Posterior vena cava (tissue), 2 donors: ENCODE measurements at places on chromosomes 12 and 14. TPM values are rescaled to one million over a fixed set of nuclear protein-coding genes. Genes with fewer than 3 reads are reported as not detected.

DNA sequence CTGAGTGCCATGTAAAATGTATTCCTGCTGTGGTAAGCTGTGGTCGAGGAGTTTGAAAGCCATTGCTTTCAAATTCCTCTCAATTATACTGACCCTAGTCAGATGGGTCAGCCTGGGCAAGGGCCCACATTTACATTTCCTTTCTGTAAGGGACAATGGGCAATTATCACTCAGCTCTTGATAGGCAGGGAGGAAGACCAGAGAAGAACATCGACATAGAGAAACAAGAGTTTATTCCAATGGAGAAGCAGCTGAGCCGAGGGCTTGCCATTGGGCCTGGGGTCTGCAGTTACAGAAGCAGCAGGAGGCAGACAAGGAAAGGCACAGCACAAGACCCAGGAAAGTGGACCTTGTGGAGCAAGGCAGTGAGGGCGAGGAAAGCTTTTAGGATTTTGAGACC is 9.7 kb downstream of the NRIP2 start:
- DNase-seq = no peak

- no peak for DNase-seq
Observed at GRCh38 chr12:76274420-76275083, 73.7 kb downstream of the BBS10 start.

DNA sequence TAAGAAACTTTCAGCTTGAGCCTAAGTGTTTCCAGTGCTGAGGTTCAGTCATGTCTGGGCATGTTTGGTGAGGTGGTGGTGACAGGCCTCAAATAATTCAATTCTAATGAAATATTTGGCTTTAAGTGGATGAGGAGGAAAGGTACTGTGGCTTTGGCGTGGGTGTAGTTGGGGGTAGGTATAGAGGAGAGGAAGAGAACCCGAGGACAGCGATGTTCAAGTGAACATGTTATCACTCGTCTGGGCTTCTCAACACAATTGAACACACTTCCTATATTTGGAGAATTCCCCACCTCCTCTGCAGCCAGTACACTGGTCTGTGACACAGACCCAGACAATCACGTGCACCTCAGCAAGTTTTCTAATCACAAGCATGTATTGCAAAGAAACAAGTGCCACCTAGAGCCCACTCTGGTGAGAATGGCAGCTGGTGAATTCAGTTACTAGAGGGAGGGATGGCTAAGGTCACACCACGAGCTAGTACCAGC is 53.0 kb downstream of the IFNG-AS1 start:
- DNase-seq = no peak

- DNase-seq = no peak
Observed at GRCh38 chr12:29547864-29548263, 50.4 kb upstream of the OVCH1 start.

Gene KLHL33
- total RNA-seq = 0.52 TPM

DNA sequence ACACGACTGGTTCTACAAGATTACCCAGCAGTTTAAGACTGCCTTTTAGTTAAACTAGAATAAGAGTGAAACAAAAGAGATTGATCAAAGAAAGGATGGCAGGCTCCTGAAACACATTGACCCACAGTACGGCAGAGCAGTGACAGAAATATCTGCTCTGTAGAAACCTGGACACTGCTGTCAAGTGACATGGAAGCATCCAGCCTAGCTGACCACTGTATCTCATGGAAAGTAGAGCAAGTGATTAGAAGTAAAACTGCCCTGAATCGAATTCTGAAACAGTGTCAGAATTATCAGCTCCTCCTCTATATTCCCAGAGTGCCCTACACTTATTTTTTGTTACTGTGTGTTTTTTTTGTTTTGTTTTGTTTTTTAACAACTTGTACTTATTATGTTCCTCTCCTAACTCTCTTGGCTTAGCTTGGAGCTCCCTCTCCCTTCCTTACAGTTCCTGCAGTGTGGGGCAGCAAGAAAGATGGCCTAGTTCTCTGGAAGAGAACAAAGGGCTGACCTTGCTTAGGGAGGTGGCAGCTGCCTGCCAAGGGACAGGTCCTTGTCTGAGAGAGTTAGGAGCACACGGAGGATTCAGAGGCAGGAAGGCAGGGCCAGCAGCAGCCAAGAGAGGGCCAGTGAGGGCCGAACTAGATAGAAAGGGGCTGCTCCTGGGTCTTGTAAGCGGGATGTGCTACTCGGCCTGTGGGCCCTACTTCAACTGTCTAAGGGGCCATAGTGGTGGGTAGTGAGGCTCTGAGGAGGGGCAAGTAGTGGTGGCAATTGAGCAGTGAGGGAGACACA is 97.2 kb downstream of the PTPRR start:
- DNase-seq = no peak

DNA sequence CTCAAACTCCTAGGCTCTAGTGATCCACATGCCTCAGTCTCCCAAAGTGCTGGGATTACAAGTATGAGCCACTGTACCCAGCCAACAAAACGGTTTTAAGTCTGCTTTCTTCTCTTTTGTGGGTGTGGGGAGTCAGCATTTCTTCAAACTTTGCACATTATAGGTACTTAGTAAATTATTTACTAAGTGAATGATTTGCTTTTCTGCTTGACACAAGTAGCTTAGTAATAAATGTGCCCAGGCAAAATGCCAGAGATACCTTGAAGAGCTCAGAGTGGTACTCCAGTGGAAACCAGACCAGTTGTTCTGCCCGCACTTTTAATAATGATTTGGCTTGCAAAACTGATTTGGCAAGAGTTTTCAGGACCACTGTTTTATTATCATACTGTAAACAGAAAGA is 15.0 kb downstream of the DEPDC4 start:
- no peak for DNase-seq

GRCh38 chr12:75666939-75667334 is 155.5 kb upstream of the KRR1 start:
- DNase-seq = no peak

- DNase-seq = no peak
Observed at GRCh38 chr12:109944561-109945359, 44.7 kb downstream of the TCHP start.

DNA sequence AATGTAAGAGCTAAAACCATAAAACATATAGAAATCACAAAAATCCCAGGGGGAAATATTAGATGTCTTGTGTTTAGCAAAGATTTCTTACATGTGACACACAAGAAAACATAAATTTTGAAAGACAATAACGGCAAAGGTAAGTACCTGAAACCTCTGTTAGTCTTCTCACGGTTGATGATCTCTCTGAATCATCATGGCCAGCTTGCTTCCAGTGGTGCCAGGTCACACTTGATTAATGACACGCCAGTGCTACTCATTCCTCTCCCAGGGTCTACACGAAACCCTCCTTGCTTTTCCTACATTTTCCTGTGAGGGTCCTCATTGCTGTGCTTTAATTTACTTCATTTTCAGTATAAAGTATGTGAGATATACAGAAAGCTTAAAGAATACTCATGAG is 114.4 kb upstream of the PARP11 start:
- DNase-seq = no peak

- peak; percentile 88 for DNase-seq
Observed at GRCh38 chr14:50944647-50945413, 547 bp upstream of the PYGL start.

Gene SLC25A21
- total RNA-seq = 1.00 TPM

DNA sequence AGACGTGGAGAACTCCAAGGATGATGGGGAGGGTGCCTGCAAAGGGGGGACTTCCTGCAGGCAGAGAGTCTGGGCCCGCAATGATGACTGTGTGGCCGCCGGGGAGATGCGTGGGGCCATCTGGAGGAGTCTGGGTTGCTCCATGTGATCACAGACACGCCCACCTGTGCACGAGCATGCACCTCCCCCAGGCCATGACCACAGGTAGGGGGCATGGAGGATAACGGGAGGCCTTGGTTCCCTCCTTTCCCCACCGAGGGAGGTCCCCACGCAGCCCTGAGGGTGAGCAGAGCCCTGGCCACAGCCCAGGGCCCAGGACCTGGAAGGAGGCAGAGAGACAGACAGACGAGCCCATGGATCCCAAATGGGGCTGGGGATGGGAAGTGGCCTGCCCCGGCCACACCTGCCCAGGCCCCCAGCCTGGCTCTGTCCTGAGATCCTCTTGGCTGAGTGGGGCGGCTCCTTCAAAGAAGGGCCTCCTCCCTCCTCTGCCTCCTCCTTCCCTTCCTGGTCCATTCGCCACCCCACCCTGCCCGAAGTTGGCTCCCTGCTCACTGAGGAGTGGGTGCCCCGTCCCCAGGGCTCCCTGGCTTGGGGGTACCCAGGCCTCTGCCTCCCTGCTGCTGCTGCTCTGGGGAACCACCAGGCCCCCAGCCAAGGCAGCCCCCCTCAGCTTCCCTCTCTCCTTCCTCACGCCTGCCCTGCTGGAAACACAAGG is 138.2 kb downstream of the CALM1 start:
- no peak for DNase-seq

Gene CEP128
- total RNA-seq = 12.5 TPM

DNA sequence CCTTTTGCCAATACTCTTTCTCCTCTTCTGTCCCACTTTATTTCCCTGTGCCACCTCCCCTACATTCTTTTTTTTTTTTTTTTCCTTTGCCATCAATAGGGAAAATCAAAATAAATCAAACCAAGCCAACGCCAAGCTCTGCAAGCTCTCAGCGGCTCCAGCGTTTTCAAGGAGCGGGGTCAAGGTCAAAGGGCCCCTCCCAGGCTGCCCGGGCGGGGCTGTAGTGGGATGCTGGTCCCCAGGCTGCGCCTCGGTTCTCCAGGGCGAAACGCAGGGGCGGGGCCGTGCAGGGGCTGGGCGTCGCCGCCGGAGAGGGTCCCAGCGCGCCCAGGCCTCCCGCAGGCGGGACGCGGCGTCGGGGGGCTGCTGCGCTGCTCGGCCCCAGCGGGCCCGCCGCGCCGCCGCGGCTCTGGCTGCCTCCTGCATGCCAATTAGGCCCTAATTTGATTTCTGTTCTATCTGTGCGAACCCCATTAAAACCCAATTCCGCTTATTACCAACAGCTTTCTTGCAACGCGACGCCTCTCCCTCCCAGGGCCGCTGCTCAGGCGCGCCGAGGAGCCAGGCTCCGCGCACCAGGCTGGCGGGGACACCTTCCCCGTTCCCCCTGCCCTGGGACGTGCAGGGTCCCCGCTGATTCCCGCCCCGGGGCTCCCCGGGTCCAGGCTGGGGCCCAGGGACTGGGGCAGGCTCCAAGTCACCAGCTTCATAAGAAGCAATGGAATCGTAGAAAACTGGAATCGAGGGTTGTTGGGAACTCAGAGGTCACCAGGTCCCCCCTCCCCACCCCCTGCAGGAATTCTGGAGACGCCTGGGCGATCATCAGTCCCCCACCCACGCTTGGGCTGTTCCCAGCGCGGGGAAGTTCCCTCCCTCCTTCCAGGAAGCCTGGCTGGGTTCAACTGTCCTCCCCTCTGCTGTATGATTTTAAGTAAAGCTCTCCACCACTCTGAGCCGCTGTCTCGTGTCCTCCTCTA is 50.7 kb upstream of the MAP1LC3B2 start:
- DNase-seq = no peak

Gene KRT4
- not detected for total RNA-seq

Gene GALNT4
- 6.2 TPM for total RNA-seq

Gene ERGIC2
- total RNA-seq = 93.4 TPM

- no peak for DNase-seq
Observed at GRCh38 chr12:5748027-5748426, 197.0 kb downstream of the ANO2 start.

GRCh38 chr12:111446631-111447570 is 41.2 kb downstream of the SH2B3 start:
- no peak for DNase-seq

- no peak for DNase-seq
Observed at GRCh38 chr12:103494734-103495468, 867 bp downstream of the C12orf42 start.

GRCh38 chr12:121784460-121784859 is 9.0 kb downstream of the RHOF start:
- DNase-seq = no peak

- no peak for DNase-seq
Observed at GRCh38 chr12:10366875-10367274, 23.0 kb downstream of the KLRK1 start.

- no peak for DNase-seq
Observed at GRCh38 chr14:92597906-92598905, 84.6 kb downstream of the RIN3 start.

DNA sequence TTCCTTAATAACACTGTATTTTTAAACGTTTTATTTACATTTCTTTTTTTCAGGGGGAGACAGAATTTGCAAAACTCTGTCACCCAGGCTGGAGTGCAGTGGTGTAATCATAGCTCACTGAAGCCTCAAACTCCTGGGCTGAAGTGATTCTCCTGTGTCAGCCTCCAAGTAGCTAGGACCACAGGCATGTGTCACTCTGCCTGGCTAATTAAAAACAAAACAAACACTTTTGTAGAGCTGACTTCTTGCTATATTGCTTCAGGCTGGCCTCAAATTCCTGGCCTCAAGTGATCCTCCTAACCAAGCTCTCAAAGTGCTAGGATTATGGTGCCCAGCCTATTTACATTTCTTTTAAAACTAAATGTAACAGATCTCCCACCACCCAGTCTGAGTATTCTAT is 12.7 kb downstream of the CPSF6 start:
- DNase-seq = no peak

DNA sequence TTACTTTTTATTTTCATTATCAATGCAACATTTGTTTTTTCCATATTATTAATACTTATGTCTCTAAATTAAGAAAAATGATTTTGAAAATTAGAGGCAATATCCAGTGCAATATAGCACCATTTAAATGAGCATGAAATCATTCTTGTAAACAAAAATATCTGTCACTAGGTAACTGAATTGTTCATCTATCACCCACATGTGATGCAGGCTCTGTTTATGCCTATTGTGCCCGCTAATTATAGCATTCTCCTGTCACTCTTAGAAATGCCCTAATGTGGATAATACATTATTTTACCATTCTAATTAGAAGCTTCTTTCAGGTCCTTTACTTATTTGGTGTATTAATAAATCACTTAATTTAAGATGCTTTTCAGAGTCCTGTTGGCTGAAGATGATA is 1332.4 kb downstream of the AACS start:
- DNase-seq = no peak

Gene EXOC3L4
- 2.5 TPM for total RNA-seq

DNA sequence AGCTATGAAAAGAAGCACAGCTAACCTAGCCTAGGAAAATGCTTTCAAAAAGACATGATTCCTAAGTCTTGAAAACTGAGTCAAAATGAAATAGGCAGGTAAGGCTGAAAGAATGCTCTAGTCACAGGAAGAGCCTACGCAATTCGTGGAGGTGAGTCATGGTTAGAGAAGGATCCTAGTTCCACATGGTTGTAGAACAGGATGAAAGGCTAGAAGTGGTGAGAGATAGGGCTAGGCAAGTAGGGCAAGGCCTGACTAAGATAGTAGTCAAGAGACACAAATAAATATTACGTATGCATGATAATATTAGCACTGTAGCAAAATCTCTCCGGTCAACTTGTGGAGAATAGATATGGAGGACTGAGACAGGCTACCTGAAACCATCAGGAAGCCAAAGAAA is 47.2 kb downstream of the PLCZ1 start:
- DNase-seq = no peak

- DNase-seq = no peak
Observed at GRCh38 chr12:43951286-43951685, 115.4 kb downstream of the TMEM117 start.

- DNase-seq = no peak
Observed at GRCh38 chr12:32737715-32738114, 18.0 kb downstream of the YARS2 start.

- no peak for DNase-seq
Observed at GRCh38 chr14:21300892-21301291, 21.0 kb downstream of the RPGRIP1 start.

Gene PFDN5
- total RNA-seq = 486 TPM
